ENCODE measurements at places on chromosomes 1 and 21.

DNA sequence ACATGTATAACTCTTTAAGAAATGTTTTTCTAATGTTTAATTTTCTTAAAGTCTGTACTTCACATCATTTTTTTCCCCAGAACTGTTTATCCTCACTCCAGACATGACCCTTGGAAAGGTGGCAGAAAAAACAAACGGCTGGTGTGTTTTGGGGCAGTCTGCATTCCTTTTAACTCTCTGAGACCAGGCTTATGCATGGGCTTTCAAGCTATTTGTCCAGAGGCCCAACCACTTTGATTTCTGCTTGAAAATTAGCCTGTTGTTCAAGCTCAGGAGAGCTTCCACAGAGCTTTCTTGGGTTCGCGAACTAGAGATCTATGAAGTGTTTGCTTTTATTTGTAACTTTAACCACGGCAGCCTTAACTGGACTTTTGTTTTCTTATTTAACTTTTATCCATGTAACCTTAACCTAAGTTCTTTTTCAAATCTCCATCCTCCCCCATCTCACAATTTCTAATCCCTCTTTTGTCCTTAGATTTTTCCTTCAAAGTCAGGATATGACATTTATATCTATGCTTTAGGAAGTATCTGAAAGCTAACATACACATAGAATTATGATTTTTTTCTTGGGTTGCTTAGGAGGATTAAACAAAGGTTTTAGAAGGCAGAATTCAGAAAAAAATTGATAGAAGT lies 111.8 kb downstream of the FGGY start:
- no peak for DNase-seq

- DNase-seq, result no peak
Observed at GRCh38 chr1:112938210-112938609, 17.8 kb downstream of the SLC16A1 start.

DNA sequence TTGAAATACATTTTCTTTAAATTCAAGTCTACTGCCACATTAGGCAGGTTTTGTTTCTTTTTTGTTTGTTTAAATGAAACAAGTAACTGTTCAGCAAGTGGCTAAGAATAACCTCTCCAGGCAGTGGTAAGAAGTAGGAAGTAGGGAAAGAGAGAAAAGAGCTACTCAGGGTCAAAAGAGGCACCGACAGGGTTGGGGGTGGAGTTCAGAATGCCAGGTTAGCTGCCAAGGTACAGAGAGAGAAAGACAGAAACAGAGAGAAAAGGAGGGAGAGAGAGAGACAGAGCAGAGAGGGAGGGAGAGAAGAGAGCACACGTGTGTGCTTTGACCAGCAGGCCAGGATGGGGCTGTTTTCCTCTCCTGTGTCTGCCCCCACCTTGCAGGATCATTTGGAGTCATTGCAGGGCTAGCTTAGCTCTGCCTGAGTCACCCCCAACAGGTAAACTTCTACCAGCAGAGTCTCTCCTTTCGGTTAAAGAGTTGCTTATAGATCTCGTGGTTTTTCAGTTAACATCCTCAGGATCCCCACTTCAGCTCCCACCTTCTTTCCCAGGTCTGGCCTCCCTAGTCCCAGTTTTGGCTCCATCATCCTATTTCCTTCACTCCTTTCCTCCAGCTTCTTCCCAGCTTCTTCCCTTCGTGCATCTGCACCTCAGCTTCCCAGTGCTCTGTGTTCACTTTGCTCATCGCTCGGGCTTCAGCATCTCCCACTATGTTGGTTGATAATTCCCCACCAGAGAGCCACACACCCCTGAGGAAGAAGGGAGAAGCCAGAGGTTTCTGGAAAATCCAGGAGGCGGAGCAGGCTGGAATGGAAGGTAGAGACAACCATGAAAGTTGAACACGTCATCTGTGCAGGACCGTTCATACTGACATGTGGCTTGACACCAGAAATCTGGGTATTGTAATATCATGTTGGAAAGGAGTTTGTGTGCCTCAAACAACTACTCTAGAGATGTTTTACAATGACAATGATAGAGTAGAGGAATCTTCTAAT lies 21.8 kb upstream of the RAB4A start:
- DNase-seq, result no peak

- DNase-seq, result no peak
Observed at GRCh38 chr1:7177438-7178146, 392.3 kb downstream of the CAMTA1 start.

DNA sequence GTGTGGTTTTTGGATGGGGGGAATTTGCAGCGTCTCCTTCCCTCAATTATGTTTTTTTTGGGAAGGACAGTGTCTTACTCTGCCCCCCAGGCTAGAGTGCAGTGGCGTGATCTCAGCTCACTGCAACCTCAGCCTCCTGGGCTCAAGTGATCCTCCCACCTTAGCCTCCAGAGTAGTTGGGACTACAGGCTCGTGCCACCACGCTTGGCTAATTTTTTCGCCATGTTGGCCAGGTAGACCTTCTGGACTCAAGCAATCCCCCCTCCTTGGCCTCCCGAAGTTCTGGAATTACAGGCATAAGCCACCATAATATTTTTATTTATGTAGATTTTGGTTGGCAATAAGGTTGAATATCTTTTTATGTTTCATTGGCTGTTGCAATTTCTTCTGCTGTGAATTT lies 9.5 kb upstream of the PARP1 start:
- DNase-seq, result no peak

DNA sequence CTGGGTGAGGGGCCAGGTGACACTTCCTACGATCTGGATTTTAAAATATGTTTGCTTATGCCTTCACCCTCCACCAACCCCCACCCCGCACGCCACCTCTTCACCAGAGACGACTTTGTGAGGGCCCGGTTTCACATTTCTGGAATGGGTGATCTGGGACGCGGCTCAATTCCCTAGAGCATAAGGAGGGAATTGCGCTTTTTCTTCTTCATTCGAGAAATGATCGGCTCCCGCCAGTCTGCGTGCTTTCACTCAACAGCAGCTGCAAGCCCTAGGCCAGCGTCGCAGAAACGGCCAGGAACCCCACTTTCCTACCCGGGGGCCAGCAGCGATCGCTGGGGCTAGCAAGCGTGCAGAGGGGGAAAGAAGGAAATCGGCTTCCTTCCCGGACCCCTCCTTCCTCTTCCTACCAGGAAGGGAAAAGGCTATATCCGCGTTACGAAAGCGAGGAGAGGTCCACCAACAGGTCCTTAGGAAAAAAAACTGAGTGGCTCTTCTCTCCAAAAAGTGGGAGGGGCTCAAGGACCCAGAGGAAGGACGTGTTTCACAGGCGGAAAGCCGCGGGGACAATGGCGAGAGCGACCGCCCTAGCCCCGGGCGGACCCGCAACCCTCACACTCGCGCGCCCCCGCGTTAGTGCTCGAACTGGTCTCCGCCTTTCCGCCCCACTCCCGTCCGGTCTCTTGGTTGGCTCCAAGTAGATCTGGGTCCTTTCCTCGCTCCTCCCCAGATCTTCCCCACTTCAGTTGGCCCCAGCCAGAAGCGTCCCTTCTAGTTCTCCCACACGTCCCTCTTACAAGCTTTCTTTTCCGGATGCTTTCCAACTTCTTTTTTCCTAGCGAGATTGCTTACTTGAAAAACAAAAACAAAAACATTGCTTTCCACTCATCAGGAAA lies 1.1 kb upstream of the ADAMTS1 start:
- peak; percentile 53 for DNase-seq

DNA sequence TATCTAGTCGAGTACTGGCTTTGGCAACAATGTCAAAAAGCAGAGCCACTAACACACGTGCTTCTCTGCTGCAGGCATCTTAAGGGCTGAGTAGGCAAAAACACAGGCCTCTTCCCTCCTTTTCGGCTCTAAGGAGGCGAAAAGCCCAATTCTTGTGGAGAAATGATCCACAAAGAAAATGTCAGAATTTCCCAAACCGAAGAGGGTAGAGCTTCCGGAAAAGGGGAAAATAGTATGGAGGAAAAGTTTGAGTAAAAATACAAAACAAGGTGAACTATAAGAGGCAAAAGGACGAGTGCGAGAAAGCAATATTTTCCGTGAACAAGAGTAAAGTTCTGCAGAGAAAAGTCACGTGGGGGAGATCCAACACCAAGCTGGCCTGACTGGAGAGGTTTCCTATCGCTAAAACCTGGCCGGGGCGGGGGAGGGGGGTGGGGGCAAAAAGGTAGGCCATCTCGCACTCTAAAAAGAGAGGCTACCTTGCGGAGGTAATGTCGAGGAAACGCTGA lies 551 bp downstream of the ZRANB2 start:
- DNase-seq, result peak; percentile 67

DNA sequence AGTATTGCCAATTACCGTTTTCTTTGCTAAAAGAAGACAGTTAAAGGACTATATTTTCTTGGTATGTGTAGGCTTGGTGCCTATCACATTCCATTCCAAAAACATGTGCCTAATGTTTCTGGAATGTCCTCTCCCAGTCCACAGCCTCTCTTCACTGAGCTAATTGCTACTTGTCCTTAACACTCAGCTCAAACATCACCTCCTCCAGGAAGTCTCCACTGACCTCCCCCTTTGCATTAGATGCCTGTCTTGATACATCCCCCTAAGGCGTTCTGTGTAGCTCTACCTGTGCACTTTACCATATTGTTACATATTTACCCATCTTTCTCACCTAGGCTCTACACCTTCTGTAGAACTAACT lies 195.6 kb upstream of the CAMK1G start:
- no peak for DNase-seq

GRCh38 chr1:77540501-77541161 lies 141.8 kb downstream of the ZZZ3 start:
- no peak for DNase-seq

- no peak for DNase-seq
Observed at GRCh38 chr21:20469361-20469760, 528.8 kb upstream of the NCAM2 start.

DNA sequence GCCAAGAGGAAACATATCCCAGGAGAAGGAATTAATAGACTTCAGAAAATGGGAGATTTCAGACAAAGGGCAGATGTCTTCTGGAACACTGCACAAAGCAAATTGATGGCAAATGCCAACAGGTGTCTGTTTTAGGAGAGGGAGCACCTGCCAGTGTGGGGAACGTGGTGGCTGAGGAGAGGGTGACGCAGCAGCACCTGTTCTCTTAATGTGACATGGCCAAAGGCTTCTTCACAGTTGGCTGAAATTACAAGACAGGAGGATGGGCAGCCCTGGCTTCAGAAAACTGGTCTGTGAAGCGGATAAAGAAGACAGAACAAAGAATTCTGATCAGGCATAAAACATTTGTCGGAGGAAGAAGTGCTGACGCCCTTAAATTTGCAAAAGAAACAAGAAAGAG lies 178.7 kb upstream of the RUNX1 start:
- DNase-seq, result no peak

GRCh38 chr1:64476251-64476952 lies 6.5 kb downstream of the CACHD1 start:
- no peak for DNase-seq

DNA sequence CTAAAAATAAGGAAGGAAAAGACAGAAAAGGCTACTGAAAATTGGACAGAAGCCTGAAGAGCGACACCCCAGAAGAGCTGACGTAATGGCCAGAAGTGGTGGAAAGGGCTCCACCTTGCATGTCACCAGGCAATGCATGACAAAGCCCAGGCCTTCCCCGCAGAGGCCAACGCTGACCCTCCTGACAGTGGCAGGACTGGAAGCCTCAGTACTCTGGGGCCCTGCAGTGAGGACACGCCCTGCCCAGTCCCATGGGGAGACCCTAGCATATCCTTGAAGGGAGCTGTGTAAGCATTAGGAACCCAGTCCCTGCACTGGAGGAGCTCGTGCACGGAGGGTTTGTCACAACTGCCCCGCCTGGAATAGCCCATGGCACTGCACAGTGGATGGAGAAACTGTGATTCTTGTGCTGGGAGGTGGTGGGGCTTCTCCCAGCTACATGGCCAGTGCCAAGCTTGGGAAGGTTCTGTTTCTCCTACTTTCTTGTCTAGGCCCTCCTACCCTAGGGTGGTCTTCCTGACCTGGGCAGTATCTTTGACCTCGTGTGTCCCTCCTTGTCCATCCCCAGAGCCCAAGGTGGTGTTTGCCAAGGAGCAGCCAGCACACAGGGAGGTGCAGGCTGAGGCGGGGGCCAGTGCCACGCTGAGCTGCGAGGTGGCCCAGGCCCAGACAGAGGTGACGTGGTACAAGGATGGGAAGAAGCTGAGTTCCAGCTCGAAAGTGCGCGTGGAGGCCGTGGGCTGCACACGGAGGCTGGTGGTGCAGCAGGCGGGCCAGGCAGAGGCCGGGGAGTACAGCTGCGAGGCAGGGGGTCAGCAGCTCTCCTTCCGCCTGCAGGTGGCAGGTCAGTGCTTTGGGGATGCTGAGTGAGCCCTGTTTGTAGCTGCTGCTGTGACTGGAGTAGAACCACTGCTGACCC lies 60.4 kb downstream of the OBSCN start:
- DNase-seq, result no peak

DNA sequence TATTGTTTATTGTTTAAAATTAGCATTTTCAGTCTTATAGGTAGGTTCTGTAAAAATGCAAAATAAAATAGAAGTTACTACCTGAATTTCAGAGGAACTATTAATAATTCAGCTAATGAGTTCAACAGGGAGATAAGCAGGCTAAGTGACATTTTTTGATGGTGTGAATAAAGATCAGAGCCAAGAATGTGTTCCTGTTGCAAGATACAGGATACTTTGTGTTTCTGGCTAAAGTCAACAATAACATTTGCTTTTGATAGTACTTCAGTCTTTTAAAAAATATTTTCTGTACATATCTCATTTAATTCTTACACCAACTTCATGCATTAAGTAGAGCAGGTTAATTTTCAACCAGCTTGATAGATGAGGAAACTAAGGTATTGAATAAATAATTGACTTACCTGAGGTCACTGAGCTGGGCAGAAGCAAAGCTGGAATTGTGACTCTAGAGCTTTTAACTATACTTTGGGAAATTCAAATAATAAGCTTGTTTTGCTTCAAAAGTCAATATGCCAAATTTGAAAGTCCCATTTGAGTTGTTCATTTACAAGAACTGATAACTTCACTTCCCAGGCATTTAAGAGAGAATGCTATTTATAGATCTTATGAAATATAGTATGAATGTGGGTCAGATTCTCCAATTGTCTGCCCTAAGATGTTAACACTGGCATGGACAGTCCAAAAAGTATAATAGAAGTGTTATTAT lies 6.0 kb downstream of the GORAB start:
- no peak for DNase-seq

GRCh38 chr1:22451702-22452480 lies at the start of gene ZBTB40:
Gene ZBTB40, plus strand, starts transcription at chr1:22451851. Its CDS starts 38,098 bp downstream, at chr1:22489949.
- DNase-seq, result peak; percentile 98

- DNase-seq, result no peak
Observed at GRCh38 chr1:230151924-230152468, 85.0 kb downstream of the GALNT2 start.

GRCh38 chr1:29269382-29269781 lies 33.1 kb downstream of the PTPRU start:
- DNase-seq, result no peak

- no peak for DNase-seq
Observed at GRCh38 chr1:39473324-39473723, 18.1 kb upstream of the BMP8A start.

GRCh38 chr1:61318319-61319125 lies 236.2 kb downstream of the NFIA start:
- DNase-seq, result no peak

Measured in hematopoietic multipotent progenitor cell treated with erythropoietin and hydrocortisone succinate and interleukin-3 and kit ligand, for 4 days (in vitro differentiated cells).